Stimulated activated CD4-positive, alpha-beta T cell treated with anti-CD3 and anti-CD28 coated beads, Interleukin-4, amount 100 ng/mL, for 24 hours (primary cell): ENCODE measurements at places on chromosomes 11 and 22.

DNA sequence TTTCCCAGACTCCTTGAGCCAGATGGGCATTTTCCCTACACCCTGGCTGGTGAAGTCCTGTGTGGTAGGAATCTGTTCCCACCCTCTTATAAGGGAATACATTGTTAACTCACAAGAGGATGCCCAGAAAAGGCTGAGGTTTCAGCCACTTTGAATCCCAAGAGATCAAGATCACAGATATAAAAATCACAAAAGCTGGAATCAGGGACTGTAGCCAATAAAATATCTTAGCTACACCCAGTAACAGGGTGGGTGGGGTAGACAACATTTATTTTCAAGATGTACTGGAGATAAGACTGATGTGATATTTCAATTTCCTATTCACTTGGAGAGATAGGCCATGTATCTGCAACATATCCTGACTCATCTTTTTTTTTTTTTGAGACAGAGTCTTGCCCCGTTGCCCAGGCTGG lies 50.3 kb downstream of the COPB1 start:
- DNase-seq, result no peak

GRCh38 chr22:35930933-35931332 lies 97.7 kb downstream of the RBFOX2 start:
- no peak for DNase-seq

GRCh38 chr11:94127638-94128037 lies 1.0 kb upstream of the PANX1 start:
- no peak for DNase-seq

- no peak for DNase-seq
Measured at GRCh38 chr11:40268551-40268950, 1190.9 kb downstream of the LRRC4C start.

- peak; percentile 62 for DNase-seq
Measured at GRCh38 chr22:49975543-49976389, 15.2 kb downstream of the PIM3 start.

GRCh38 chr11:72789493-72790131 lies 4.2 kb downstream of the STARD10 start:
- DNase-seq, result no peak

DNA sequence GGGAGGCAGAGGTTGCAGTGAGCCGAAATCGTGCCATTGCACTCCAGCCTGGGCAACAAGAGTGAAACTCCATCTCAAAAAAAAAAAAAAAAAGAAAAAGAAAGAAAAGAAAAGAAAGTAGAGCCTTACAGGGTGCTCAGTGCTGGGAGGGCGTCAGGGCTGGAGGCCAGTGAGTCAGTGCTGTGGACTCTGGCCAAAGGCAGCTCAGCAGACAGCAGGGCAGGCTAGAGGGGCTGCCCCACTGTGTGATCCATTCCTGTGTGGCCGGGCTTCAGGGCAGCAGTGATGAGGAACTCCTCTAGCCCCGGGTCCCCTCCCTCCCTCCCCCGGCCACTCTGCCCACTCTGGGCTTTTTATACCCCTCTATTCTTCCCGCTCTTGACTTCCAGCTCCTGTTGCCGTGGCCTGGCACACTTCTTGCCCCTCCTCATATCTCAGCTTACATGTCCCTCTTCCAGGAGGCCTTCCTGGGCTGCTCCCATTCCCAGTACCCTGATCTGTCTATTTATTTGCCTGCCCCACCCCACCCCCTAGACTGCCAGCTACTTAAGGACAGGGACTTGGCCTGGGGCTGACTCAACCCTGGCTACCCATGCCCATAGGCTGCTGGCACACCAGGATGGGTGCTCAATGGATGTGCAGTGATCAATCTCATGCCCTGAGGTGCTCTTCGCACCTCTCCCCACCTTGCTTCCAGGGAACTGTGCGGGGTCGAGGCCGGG lies 10.1 kb downstream of the SYT12 start:
- no peak for DNase-seq

- no peak for DNase-seq
Measured at GRCh38 chr11:8068605-8069221, 12.3 kb upstream of the TUB start.

DNA sequence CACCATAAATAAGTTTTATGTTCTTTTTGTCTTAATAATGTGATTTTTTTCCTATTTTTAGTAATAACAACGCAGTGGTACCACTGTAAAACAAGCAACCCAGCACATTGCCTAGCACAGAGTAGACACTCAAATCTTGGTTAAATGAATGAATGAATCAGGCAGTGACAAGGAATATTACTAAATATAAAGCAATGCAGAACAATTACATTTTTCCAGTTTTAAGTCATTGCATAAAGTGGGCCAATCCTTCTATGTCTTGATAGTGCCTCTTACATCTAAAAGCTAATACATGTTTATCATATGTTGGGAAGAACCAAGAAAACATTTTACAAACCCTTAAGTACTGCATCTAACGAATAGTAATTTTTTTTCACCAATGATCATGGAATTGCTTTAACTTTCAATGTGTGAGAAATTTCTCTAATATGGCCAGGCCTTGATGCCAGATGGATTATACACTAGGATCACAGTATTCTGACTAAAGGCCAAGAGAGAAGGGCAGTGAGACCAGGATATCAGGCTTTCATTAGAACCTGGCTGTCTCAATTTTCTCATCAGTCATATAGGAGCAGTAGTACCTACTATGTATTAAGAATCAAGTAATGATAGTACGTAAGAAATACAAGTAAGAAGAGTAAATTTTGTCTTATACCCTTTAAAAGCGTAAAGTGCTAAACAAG lies 88.5 kb downstream of the TRIM44 start:
- DNase-seq, result no peak

DNA sequence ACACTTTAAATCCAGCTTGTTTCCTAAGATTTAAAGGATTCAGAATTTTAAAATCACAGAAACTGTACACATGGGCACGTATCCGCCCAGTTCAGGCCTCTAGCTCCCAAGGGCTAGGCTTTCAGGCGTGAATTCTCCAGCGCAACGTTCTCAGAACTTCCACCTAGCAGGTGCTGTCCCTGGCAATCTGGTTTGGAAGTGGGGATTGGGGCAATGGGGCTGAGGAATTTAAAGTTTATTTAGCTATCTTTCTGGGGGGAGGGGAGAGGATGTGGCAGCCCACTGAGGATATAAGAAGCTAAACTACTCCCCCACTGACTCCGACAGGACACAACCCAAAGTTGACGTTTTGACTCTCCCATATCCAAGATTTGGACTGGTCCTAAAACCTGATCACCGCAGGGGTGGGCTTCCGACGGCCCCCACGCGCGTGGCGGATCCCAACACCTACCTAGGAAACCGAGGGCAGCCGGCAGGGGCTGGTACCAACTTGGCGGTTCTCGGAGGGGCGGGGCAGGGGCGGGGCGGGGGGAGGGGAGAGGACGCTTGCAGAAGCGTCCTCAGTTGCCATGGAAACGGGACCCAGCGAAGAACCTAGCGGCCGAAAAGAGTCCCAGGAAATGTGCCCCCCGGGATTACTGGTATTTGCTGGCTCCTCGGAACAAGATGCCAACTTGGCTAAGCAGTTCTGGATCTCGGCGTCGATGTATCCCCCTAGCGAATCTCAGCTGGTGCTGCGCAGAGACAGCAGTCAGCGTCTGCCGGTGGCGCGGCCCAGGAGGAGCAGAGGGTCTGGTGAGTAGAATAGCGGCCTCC lies at the start of gene HOATZ:
Gene HOATZ (plus strand): TSS at position 563 of the 816 bp plus-strand sequence. CDS start 7 bp downstream, at position 570.
- no peak for DNase-seq

DNA sequence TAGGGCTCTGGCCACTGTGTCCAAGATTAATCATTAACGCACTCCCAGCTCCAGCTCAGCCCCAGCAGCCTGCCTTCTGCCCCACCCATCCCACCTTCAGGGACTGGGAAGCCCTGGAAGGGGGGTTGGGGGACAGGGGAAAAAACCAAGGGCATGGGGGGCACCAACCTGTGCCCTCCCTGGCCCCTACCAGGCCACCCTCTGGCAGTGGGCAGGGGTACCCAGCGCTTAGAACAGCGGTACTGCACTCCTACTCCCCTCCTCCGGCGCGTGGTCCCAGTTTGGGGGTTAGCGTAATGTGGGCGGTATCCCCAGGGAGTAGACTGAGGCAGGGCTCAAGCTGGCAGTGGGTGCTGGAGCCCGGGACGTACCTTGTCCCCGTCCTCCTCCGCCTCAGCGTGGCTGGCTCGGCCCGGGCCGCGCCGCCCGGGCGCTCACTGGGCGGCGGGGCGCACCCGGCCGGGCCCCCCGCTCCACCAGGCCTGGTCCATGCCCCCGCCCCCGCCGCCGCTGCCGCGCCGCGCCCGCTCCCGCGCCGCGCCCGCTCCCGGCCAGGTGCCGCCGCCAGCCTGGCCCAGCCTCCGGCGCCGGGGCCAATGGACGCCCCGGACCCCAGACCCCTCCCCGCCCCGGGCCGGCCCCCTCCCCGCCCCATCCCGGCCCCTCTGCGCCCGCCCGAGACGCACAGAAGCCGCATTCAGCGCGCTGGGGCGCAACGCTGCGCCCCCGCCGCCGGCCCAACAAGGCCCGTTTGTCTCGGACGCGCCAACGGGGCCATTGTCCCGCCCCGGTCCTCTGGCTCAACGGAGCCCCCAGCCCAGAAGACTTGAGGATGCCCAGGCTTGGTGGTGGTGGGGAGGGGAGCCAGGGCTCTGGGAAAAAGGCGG lies at the start of gene GAL3ST1:
Gene GAL3ST1 (minus strand): TSS at position 571 of the 887 bp plus-strand sequence. CDS start 17,273 bp downstream, outside the sequence.
- no peak for DNase-seq

GRCh38 chr22:36948273-36949225 lies 35.1 kb downstream of the CSF2RB start:
- DNase-seq, result no peak

DNA sequence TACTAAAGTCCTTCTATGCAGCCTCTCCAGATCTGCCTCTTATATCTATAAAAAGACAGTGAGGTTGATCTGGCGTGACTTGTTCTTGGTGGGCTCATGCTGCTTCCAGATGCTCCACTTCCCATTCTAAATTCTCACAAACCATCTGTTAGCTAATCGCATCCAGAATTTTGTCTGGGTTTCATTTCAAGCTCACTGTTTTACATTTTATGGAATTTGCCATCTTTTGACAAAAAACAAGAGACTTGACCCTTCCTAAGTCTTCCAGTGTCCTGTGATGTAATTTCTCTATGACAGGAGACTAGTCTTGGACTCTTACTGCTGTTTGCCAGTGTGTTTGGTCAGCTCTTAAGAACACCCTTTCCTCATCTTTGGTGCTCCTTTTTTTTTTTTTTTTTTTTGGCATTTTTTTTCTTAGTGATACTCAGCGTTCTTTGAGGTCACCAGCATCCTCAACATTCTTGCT lies 23.0 kb downstream of the CRKL start:
- no peak for DNase-seq

GRCh38 chr11:17707830-17708229 lies 11.5 kb upstream of the MYOD1 start:
- DNase-seq, result no peak
